ENCODE measurements at places on chromosomes 3 and 15.

DNA sequence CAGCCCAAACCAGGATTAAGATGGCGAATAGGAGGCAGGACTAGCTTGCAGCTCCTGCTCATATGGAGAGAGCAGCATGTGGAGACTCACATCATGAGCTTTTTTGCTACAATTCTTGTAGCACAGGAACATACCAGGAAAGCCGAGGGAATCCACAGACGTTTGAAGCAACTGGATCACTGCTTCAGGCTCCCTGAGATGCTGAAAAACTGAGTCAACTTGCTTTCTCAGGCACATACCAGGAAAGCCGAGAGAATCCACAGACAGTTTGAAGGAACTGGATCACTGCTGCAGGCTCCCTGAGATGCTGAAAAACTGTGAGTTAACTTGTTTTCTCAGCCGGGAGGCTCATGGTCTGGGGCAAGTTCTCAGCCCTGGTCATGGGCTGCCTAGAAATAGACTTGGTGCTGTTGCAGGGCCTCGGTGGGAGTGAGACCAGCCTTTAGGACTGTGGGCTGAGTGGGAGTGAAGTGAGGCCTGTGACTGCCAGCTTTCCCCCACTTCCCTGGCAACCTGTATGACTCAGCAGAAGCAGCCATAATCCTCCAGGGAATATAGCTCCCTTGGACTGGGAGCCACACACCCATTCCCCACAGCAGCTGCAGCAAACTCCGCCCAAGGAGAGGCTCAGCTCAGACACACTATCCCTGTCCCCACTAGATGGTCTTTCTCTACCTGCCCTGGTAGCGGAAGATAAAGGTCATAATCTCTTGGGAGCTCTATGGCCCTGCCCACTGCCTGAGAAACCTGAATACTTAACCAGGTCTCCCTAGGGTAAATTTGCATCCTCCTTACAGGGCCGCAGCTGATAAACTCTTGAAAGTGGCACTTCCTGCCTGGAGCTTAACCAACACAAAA is 51.9 kb upstream of the PFN2 start:
- DNase-seq, result no peak

DNA sequence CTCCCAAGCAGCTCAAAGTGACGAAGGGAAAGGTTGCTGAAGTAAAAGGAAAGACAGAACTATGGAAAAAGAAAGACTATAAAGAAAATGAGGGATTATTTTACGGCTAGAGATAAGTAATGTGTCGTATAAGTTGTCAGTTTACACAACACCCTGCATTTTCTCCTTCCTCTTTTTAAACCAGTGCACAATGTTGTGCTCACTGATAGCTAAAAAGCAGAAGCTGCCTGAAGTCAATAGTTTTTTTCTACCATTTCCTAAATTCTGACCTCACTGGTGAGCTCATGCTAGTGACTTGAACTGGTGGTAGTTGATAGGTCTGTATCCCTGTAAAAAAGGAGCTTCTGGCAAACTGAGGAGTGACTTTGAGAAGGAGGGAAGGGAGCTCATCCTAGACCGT is 368.6 kb upstream of the GBE1 start:
- DNase-seq, result no peak

GRCh38 chr15:48315041-48315440 is 16.2 kb upstream of the DUT start:
- no peak for DNase-seq

DNA sequence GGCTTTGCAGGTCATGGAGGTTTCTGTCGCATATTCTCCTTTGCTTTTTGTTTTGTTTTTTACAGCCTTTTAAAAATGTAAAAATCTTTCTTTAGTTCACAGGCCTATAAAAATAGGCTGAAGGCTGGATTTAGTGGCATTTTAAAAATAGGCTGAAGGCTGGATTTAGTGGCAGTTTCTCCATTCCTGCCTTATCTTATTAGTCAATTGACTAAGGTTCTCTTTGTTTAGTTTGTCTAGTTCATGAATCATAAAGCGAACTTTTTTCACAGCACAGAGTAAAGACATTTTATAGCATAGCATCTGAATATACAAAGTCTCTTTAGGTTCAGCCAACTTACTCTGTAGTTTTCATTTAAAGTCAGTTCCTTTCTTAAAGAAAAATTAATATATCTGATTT is 31.4 kb downstream of the AP4E1 start:
- DNase-seq, result no peak

Measured in heart right ventricle (tissue), 16 donors.